ENCODE measurements at places on chromosomes 2 and 18.

- no peak overlapping the region for H3K27ac ChIP-seq
- H3K4me3 ChIP-seq: no peak overlapping the region
Observed at GRCh38 chr2:152504618-152505017, 169.6 kb downstream of the FMNL2 start.

GRCh38 chr2:109177635-109178034, 48.6 kb downstream of the SH3RF3 start:
- DNase-seq: no peak
- peaks cover 38% of the 10 kb centered on the region for H3K4me1 ChIP-seq
- H3K27ac ChIP-seq: no peak overlapping the region
- H3K4me3 ChIP-seq: no peak overlapping the region
- H3K27me3 ChIP-seq: no peaks in the 10 kb centered on the region

DNA sequence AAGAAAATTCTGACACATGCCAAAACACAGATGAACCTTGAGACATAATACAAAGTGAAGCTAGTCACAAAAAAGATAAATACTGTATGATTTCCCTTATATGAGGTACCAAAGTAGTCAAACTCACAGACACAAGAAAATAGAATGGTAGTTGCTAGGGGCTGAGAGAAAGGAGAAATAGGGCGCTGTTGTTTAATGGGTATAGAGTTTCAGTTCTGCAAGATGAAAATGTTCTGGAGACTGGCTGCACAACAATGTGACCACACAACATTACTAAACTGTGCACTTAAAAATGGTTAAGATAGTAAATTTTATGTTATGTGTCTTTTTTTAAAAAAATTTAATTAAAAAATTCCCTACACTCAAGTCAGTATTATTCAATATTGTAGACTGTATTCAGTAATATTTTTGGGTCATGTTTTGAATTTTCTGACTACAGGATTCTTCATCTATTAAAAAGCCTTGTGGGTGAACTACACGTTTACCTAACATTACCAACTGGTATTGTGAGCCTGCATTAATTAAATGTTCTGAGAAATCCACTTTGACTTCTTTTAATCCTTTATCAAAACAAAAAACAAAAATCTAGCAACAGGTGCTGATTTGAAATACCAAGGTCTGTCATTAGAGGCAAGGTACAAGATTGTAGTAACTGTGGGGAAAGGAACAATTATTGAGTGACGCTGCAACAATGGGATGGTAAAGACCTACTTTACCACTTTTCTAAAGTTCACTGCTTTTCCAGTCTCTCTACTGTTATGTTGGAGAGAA, 140.8 kb upstream of the ZFP36L2 start:
- H3K27me3 ChIP-seq: no peaks in the 10 kb centered on the region
- H3K4me3 ChIP-seq: no peak overlapping the region
- no peak overlapping the region for H3K27ac ChIP-seq
- H3K36me3 ChIP-seq: no peaks in the 10 kb centered on the region
- no peak for DNase-seq

- no peaks in the 10 kb centered on the region for H3K4me1 ChIP-seq
- no peaks in the 10 kb centered on the region for H3K27me3 ChIP-seq
- H3K4me3 ChIP-seq: no peak overlapping the region
- H3K36me3 ChIP-seq: no peaks in the 10 kb centered on the region
- no peak overlapping the region for H3K27ac ChIP-seq
- DNase-seq: no peak
Observed at GRCh38 chr2:109533823-109534222, 79.9 kb downstream of the SEPTIN10 start.

- no peaks in the 10 kb centered on the region for H3K36me3 ChIP-seq
- no peak overlapping the region for H3K27ac ChIP-seq
- H3K27me3 ChIP-seq: no peaks in the 10 kb centered on the region
- H3K4me1 ChIP-seq: peaks cover 3% of the 10 kb centered on the region
- DNase-seq: no peak
- H3K4me3 ChIP-seq: no peak overlapping the region
Observed at GRCh38 chr2:192016265-192016664, 169.4 kb upstream of the CAVIN2 start.

All from esophagus muscularis mucosa (tissue), 4 donors.